NCI-H226 (cell line): ENCODE measurements at places on chromosomes 6 and 20.

DNA sequence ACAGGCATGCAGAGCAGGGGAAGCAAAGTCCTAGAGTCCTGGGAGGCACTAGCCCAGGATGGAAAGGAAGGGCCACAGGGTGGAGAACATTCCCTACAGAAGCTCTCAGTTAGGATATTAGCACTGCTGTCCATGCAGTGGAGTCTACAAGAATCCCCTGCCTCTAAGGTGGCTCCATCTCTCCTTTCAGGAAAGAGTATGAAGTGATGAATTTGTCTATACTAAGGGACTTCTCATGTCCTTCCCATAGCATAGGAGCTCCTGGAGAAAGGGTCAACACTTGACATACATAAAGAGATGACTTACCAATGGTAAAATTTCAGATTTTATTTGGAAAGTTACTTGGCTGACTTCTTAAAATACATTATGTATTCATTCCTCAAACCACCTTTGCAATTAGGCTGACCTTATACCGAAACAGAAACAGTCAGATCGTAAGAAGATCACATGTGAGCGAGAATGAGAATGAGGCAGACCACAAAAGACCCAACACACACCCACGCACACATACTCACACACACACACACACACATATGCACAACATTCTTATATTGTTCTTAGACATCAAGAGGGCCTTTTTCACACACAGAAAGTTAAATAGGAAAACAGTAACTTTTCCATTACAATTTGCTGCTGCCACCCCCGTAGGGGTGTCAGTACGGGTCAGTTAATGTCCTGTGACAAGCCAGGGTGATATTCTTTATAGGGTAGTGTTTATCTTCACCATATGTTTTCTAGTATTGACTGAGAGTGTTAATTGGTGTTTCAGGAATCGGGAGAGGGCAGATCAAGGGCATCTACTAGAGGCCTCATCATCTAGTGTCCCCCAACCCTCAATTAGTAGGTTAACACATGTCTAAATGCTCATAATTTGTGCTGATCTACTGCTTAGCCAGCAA is 159.4 kb downstream of the FAXC start:
- no peak for DNase-seq

DNA sequence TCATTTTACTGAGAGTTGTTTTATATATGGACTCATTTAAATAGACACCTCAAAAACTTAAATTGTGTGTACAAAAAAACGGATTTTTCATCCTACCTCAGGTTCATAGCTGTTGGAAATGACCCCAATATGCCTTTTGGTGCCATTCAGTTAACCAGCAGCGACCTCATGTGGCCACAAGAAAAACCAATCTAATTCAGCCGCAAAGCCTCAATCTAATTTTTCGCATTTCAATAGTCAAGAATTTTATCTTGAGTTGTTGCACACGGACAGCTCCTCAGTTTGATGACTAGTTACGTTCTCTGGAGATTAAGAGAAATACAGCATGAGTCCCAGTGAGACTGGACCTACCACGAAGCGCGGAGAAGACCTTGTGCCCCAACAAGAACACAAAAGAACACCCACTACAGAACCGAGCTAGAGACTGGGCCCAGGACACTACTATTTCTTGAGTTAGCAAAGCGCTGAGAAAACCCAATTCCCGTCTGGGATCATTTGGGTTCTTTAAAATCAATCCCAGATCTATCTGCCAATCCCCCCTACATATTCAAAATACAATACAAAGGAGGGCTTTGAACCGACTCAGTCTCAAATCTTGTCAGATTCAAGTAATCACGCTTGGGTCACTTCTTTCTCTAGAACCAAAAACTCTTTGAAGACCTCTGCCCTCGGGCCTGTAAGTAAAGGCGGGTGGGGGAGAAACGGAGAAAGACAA is 1.1 kb downstream of the TCP11 start:
- DNase-seq = peak; percentile 43

GRCh38 chr6:43428112-43428570 is 800 bp downstream of the ABCC10 start:
- DNase-seq = no peak

- DNase-seq = peak; percentile 43
Measured at GRCh38 chr6:17905611-17906592, 81.5 kb downstream of the KIF13A start.

DNA sequence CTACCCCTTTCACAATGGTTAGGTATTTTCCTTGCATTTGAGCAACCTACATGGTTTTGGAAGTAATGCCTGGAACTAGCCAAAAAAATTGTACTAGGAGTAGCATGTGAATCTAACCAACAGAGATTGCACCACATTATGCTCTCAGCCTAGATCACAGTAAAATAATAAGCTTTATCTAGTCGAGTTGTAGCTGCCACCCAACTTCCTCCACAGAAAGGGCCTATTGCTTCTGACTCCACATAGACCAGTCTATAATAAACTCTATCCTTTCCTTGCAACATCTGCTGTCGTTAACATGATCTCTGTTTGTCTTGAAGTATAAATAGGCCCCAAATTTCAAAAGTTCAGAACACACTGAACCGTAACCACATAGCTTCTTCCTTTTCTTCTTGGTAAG is 375.5 kb downstream of the PKHD1 start:
- DNase-seq = no peak

- no peak for DNase-seq
Measured at GRCh38 chr6:35179901-35180535, 33.7 kb upstream of the SCUBE3 start.

- DNase-seq = no peak
Measured at GRCh38 chr20:62651285-62652021, 9.2 kb downstream of the SLCO4A1 start.

- no peak for DNase-seq
Measured at GRCh38 chr20:25007491-25008305, 15.1 kb upstream of the APMAP start.

DNA sequence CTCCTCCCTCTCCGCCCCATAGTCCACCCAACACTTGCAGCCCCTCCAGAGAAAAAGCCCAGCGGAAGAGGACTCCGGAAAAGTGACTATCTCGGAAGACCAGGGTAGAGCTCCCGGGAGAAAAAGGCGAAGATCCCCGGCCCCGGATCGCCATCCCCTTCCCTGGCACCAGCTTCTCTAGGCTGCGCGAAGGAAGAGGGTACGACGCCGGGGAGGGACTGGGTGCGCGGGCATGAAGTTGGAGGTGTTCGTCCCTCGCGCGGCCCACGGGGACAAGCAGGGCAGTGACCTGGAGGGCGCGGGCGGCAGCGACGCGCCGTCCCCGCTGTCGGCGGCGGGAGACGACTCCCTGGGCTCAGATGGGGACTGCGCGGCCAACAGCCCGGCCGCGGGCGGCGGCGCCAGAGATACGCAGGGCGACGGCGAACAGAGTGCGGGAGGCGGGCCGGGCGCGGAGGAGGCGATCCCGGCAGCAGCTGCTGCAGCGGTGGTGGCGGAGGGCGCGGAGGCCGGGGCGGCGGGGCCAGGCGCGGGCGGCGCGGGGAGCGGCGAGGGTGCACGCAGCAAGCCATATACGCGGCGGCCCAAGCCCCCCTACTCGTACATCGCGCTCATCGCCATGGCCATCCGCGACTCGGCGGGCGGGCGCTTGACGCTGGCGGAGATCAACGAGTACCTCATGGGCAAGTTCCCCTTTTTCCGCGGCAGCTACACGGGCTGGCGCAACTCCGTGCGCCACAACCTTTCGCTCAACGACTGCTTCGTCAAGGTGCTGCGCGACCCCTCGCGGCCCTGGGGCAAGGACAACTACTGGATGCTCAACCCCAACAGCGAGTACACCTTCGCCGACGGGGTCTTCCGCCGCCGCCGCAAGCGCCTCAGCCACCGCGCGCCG is 822 bp downstream of the FOXQ1 start:
- DNase-seq = no peak

GRCh38 chr6:80522576-80522975 is 416.1 kb downstream of the BCKDHB start:
- no peak for DNase-seq

DNA sequence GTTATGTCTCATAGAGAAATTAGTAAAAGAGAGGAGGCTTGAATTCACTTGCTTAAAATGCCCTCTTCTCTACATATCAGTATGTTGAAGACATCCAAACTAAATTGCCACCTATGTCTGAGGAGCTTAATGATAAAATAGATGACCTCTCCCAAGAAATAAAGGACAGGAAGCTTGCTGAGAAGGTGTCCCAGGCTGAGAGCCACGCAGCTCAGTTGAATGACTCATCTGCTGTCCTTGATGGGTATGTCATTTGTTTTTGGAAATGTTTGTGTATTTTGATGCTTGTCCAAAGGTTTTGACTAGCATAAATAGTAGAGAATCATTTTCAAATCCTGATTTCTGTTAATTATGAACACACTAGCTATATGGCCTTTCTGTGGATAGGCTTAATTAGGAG is 307.7 kb downstream of the ARHGAP18 start:
- DNase-seq = no peak

DNA sequence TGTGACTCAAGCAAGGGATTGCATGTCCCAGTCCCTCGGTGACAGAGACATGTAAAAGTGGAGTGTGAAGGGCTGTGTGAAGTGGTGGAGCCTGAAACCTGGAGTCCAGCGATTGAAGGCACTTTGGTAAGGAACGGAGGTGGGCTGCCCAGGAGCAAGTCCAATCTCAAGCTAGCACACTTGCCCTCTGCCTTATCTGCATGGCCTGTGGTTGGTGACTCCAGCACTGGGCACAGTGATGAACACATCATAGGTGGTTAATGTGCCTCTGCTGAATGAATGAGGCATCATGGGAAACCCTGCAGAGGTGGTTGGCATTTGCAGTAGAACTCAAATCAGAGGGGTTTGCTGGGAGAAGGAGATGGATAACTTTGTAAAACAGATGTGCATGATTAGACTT is 14.9 kb upstream of the ULBP3 start:
- no peak for DNase-seq

GRCh38 chr20:61460261-61461052 is 208.4 kb downstream of the CDH4 start:
- no peak for DNase-seq

DNA sequence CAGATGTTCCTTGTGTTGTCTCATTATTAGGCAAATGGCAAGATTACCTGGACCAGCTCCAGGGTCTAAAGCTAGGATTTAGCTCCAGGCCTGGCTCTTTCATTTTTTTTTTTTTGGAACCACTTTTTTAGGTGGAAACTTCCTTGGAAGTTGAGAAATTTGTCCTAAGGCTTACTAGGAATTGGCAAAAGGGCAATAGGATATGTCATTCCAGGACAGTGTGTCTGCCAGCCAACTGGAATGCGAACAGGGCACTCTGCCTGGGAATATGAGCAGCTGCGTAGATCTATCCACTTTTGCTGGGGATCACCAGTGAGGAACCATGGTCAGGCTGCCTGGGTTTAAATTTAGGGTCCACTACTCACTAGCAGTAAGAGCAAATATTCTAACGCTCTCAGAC is 304.0 kb downstream of the TSHZ2 start:
- DNase-seq = no peak
